Dorsolateral prefrontal cortex (tissue), 122 donors: ENCODE measurements at places on chromosomes 5 and 9.

DNA sequence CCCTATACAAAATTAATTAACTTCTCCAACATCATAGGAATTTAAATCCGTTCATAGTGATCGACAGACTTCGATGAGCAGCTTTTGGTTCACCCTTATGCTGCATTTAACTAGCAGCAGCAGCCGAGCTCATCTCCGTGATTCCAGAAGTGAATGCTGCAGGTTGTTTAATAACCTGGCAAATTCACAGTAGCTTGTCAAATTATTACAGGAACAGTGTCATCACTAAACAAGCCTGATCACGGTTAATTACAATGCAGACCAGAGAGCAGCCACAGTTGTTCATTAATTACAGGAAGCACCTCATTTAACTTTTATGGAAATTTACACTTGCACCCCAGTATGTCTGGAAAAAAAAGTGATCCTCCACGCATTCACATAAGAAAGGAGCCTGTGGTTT lies 188.2 kb downstream of the BNC2 start:
- DNase-seq, result no peak

- no peak for DNase-seq
Observed at GRCh38 chr9:37187292-37187691, 66.9 kb downstream of the ZCCHC7 start.

GRCh38 chr5:180313677-180314505 lies 22.0 kb upstream of the MAPK9 start:
- DNase-seq, result no peak

- DNase-seq, result no peak
Observed at GRCh38 chr5:141618030-141618803, 583 bp downstream of the DIAPH1 start.

- DNase-seq, result peak; percentile 15
Observed at GRCh38 chr9:133237035-133237731, 28.1 kb upstream of the OBP2B start.

GRCh38 chr5:8299716-8300115 lies 430.8 kb downstream of the MTRR start:
- no peak for DNase-seq

GRCh38 chr9:69071059-69071458 lies 35.5 kb downstream of the FXN start:
- DNase-seq, result no peak

DNA sequence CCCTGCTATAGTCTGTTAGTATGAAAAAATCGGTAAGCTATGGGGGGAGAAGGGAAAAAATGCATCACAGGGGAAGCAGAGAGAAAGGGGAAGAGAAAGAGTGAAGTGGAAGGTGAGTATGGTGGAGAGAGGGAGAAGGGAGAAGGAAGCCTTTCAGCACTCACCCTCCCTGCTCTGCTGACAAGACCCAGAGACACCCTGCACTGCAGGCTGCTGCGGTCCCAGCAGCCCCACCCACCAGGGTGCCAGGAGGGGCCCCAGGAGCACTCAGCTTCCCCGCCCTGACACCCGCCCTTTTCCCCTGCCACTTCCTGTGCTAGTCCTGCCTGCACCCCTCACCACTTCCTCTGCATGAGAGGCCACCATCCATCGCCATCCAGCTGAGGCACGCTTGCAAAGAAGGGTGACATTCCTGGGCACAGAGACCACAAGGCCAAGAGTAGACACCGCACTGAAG lies 12.7 kb downstream of the STK10 start:
- DNase-seq, result peak; percentile 54

DNA sequence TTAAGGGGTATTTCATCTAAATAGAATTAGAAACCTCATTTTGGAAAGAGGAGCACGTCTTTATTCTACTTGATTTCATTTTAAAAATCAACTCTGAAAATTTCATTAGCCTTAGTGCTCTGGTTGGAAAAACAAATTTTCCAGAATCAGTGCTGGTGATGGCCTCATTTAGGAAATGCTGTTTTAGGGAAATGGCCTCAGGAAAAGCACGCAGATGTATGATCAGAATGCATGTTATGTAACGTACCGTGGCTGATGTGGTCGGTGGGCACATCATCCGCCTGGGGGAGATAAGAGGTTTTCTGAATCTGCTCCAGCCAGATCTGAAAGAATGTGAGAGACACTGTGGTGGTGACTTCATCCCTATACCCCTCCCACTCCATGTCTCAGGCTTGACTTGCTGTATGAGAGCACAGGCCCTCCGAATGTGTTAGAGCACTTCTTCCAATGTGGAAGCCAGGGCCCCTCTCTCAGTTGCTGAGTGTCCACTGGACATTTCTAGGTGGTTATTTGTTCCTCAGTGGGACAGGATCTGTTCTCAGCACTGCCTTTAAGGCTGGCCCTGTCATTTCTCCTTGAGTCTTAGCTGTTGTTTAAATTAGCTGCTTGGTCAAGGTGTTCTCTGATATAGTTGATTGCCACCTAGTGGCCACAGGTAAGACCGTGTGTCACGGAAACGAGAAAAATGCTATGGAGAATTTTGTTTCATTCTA lies 96.5 kb downstream of the ARHGAP26 start:
- no peak for DNase-seq

- no peak for DNase-seq
Observed at GRCh38 chr5:174291162-174291561, 245.7 kb downstream of the NSG2 start.
